ENCODE measurements at places on chromosomes 4 and X.
A peak's percentile ranks its signal among the peaks of the same experiment; 100 is the strongest.

GRCh38 chr4:178026999-178027398, 584.8 kb upstream of the AGA start:
- DNase-seq = no peak

DNA sequence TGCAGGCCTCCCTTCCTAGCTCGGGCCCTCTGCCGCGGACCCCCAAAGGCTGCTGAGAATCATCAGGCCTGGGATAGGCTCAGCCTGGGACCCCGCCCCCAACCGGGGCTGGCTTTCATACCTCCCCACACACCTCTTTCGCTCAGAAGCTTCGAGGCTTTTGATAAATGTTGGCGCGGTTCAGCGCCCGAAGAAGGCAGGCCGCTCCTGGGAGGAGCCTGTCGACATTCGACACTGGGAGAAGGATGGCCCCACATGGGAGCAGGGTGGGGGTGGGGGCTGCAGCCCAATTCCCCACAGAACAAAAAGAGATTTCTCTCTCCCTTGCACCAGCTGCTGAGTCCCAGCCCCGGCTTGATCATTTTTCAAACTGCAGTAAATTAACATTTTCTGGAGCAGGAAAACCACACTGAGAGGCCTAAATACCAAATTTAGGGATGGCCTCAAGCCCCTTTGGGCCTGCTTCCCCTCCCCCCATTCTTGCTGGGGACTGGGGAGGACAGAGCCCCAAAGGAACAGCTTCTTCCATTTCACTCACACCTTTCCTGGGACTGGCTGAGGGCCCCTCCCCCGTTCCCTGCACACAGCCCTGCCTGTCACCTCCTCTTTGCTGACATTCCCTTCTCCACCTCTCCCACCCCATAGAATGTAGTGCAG, 112.9 kb upstream of the PJA1 start:
- no peak for DNase-seq

GRCh38 chr4:1209821-1210220, 37.4 kb upstream of the SPON2 start:
- DNase-seq = no peak

DNA sequence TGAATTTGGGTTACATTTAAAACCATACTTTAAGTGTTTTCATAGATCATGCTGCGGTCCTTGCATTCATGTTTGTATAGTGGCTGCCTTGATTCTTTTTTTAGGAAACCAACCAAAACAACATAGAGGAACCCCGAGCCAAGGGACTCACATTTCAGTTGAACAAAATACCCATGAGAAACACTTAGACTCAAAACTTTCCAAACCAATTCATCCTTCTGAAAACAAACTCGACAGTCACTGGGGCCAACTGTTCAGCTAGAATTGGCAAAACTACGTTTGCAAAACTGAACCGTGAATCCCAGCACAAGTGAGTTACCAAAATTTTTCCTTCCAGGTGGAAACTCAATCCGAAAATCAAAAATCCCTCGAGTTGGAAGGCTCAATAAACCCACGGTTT, 1.4 kb downstream of the ADGRA3 start:
- no peak for DNase-seq

- no peak for DNase-seq
Measured at GRCh38 chrX:84078991-84079390, 109.0 kb downstream of the RPS6KA6 start.

GRCh38 chrX:104324461-104325212, 69.9 kb upstream of the ESX1 start:
- DNase-seq = no peak

DNA sequence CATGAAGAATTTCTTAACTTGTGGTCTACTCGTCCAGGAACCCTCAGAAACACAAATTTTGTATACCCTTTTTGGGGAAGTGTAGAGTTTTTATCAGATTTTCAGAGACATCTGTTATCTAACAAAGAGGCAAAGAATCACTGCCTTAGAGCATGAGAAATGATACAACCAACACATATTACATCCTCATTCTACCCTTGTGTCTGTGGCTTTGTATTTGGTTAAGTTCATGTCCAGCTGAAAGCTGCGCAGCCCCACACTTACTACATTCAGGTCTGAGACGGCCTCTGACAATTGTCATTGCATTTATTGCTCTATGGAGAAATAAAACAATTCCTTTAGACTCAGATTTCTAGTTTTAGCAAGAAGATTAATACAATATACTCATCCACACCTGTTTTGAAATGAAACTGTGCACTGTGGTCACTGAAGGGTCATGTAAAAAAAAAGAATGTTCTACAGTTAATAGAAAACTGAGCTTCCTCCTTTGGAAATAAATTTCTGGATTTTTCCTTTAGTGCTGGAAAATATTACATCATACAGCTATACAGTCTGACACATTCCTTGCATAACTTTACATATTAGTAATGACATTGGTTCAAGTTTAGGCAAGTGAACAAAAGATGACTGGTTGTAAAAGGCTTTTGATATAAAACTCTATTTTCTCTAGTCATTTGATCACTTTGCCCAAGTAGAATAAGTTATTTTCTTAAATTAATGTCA, 39.8 kb downstream of the GLRB start:
- no peak for DNase-seq

DNA sequence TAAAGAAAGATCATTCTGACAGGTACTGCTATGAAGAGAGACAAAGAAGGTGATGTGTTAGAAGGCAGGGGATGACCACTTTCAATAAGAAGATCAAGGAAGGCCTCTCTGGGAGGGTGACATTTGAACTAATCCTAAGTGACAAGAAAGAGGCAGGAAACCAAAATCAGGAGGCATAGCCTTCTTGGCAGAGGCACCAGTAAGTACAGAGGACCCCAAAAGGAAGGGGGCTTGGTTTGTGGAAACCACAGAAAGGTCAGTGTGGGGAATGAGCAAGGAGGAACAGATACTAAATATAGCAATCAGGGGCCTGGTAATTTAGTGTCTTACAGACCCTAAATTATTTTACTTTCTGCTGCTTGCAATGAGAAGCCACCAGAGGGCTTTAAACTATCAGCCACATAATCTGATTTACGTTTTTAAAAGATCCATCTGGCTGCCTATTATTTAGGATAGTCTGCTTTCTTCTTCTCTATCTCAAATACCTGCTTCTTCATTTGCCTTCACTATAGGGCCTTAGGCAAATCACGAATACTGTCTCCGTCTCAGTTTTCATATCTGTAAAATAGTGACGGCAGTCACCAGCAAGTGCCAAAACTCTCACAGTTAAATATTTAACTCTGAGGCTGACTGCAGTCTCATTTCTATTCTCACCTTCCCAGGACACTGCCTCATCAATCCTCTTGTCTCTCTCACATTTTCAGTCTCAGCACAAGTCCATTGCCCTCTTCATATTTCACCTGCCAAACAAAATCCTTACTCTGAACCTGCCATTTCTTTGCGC, 16.7 kb downstream of the NR3C2 start:
- no peak for DNase-seq

GRCh38 chrX:155056877-155057792, 13.8 kb downstream of the CMC4 start:
- DNase-seq = peak; percentile 18

DNA sequence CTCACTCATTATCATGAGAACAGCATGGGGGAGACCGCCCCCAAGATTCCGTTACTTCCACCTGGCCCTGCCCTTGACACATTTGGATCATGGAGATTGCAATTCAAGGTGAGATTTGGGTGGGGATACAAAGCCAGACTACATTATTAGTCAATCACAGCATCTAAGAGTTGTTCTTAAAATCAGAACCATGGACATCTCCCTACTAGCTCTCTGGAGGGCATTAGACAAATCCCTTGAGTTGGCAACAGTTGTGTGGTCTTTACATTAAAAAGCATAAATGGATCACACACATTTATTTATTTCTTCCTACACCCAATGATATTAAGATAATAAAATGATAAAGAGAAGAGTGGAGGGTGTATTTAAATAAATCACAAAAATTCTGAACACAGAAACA, 262.8 kb upstream of the VCX start:
- DNase-seq = no peak

GRCh38 chr4:57448452-57448851, 338.3 kb upstream of the IGFBP7 start:
- no peak for DNase-seq

- DNase-seq = no peak
Measured at GRCh38 chrX:132831336-132831973, 127.0 kb downstream of the HS6ST2 start.

DNA sequence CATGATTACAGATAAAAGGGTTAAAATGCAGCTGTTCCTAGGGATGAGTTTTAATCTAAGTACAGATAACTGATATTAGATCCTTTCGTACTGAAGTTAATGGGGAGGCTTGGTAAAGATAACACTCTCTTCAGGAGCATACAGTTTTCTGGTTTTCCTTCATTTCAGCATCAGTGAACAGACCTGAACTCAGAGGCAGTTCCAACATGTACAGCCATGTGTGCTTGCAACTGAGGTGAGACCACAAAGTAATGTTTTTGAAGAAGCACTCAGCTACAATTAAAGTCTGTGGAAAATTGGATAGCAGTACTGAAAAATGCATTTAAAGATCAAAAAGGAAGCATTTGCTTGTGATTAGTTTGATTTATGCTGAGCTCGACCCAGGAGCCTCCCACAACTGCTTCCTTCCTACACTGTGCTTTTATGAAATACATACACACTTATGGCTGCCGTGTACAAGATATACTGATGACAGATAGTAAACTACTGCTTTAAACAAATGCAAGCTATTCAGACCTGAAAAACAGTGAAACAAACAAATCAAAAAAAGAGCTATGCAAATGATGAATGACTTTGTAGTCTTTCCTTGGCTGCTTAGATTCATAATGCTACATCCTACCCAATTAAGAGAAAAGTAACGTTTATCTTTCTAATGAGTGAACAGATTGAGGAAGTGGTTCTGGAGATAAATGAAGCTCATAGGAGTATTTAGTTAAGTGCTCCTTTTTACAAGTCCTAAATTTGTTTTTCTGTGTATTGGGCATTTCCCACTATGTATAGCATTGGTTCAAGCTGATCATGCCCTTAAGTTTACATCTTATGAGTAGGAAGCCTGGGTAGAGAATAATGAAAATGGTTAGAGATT, 68.4 kb downstream of the PDLIM5 start:
- no peak for DNase-seq

GRCh38 chrX:11172415-11172814, 61.3 kb downstream of the HCCS start:
- no peak for DNase-seq

GRCh38 chrX:147875866-147876596, 35.7 kb upstream of the FMR1 start:
- DNase-seq = no peak

DNA sequence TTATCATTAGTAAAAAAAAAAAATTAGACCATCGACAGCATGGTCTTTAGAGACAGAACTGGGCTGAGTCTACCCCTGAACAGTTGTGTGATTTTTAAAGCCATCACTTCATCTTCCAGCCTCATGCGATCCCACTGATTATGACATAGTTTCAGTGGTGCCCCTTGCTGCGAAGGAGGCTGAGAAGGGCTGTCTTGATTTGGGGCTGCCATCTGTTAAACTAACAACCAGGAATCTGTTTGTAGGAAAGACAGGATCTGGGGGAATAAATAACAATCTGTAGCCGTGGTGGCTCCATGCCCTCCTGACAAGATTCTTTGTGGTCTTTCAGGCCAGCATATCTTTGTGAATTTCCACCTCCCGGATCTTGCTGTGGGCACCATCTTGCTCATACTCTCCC, 17.1 kb downstream of the SLC34A2 start:
- no peak for DNase-seq

- DNase-seq = no peak
Measured at GRCh38 chr4:57132743-57133137, 22.6 kb upstream of the IGFBP7 start.

- no peak for DNase-seq
Measured at GRCh38 chr4:141339966-141340365, 119.3 kb downstream of the ZNF330 start.

DNA sequence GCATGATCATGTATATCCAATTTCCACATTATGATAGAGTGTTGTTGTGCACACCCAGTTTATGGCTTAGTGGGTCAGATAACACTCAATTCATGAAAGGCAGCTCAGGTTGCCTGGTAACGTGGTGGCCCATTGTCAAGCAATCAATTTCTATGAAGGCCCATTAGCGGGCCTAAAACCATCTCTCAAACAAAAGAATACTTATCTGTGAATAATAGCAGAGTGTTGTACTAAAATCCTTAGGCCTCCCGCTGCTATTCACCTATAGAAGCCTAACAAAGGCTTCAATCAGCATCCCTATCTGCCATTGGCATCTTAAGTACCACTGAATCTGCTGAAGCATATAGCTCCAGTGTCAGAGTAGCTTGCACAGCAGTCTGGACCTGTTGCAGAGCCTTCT, 849.6 kb upstream of the POU3F4 start:
- DNase-seq = no peak

- DNase-seq = no peak
Measured at GRCh38 chr4:169665046-169665737, 44.8 kb downstream of the CLCN3 start.

- no peak for DNase-seq
Measured at GRCh38 chrX:37830371-37830770, 17.0 kb downstream of the DYNLT3 start.

DNA sequence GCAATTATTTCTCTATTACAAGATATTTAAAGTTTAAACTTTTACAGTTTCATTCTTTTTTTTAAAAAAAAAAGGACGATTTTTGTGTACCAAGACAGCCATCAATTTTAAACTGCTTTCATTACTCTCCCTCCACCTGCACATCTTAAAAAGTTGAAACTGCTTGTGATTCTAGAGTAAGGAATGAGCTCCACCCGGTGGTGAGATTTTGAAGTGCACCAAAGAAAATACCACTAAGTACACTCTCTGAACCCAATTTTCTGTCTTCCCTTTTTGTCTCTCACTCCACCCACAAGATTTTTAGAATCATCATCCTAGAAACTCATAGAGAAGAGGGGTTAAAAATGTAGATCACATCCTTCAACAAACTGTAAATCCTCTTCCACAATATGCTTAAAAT, 91.3 kb upstream of the WDR44 start:
- no peak for DNase-seq

- DNase-seq = no peak
Measured at GRCh38 chrX:31318866-31319265, 247.0 kb upstream of the FTHL17 start.

- no peak for DNase-seq
Measured at GRCh38 chr4:109067508-109068235, 234.8 kb downstream of the COL25A1 start.

DNA sequence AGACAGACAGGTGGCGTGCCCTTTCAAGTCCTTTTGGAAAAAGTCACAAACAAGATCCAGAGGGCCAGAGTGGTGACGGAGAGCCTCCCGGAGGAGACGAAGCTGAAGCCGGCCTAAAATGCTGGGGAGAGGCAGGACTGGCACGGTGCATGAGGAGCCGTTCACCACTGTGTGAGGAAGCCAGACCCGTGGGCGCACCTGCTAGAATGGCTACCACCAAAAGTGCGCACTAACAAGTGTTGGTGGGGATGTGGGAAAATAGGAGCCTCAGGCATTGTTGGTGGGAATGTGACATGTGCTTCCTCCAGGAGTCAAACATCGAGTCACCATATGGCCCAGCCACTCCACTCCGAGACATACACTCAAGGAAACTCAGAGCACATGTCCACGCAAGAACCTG, 67.4 kb upstream of the HELT start:
- DNase-seq = no peak

GRCh38 chrX:15334561-15334960, 762 bp downstream of the PIGA start:
- no peak for DNase-seq

- DNase-seq = no peak
Measured at GRCh38 chr4:131052646-131053045, 1956.7 kb downstream of the C4orf33 start.

- DNase-seq = no peak
Measured at GRCh38 chrX:119238557-119238956, 2.5 kb downstream of the PGRMC1 start.

All from stimulated activated CD4-positive, alpha-beta T cell treated with anti-CD3 and anti-CD28 coated beads, Interleukin-1b, Interleukin-23, amount 100 ng/mL, for 1 hour (primary cell).